Activated CD4-positive, alpha-beta T cell treated with anti-CD3 and anti-CD28 coated beads for 1 hour (primary cell): ENCODE measurements at places on chromosomes 3 and 15.

- no peak for DNase-seq
Observed at GRCh38 chr3:73294537-73294936, 233.1 kb downstream of the EBLN2 start.

GRCh38 chr3:66633402-66634381 lies 132.9 kb upstream of the LRIG1 start:
- DNase-seq, result no peak

- DNase-seq, result no peak
Observed at GRCh38 chr3:37499864-37500263, 325.5 kb upstream of the LRRFIP2 start.

- no peak for DNase-seq
Observed at GRCh38 chr3:27614592-27614991, 107.5 kb downstream of the EOMES start.

GRCh38 chr3:65245133-65246063 lies 557.6 kb upstream of the ADAMTS9 start:
- no peak for DNase-seq

- no peak for DNase-seq
Observed at GRCh38 chr3:182633186-182633585, 160.1 kb upstream of the ATP11B start.

DNA sequence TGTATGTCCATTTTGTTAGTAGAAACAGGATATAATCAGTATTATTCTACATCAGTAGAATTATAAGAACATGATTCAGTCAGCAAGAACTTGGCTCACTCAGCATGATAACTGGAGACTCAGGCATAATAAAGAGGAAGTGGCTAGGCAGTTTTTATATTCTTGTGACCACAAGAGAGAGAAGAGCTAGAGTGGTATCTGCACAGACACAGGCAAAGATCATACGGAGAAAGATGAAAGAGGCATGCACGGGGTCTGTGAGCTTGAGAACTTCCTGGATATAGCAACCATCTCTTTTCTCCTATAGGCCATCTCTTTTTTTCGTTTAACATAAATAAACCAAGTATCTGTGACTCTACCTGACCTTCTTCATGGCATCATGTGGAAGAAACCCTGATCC lies 46.8 kb downstream of the MYO5A start:
- DNase-seq, result no peak

DNA sequence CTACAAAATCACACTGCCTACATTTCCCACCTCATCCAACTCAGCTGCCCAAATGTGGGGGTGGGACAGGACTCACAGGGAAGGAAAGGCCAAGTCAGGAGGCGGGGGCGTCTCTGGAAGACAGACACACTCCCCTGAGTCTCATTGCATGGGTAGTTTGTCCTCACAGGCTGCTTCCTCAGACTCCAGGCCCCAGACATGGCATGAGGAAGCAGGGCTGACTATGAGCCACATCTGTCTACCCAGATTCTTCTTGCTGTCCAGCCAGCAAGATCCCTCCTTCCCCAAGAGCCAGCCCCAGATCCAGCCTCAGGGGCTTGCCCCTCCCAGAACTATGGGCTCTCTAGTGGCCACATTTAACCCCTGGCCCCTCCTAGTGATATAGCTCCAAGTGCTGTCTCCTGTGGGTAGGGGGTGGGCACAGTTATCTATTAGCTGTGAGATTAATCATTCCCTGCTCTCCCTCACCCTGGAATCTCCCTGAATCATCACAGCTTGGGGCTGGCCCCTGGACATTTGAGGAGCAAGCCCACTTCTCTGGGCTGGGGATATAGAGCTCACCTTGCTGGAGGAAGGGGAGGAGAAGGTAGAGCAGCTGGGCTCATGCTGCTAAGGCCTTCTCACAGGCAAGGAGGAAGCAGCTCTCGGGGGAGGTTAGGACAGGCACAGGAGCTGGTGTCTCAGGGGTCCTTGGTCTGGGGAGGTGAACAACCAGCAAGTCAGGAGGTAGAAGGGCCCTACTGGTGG lies 2.1 kb upstream of the CCDC33 start:
- DNase-seq, result no peak

GRCh38 chr3:151567477-151567876 lies 106.6 kb upstream of the IGSF10 start:
- no peak for DNase-seq

DNA sequence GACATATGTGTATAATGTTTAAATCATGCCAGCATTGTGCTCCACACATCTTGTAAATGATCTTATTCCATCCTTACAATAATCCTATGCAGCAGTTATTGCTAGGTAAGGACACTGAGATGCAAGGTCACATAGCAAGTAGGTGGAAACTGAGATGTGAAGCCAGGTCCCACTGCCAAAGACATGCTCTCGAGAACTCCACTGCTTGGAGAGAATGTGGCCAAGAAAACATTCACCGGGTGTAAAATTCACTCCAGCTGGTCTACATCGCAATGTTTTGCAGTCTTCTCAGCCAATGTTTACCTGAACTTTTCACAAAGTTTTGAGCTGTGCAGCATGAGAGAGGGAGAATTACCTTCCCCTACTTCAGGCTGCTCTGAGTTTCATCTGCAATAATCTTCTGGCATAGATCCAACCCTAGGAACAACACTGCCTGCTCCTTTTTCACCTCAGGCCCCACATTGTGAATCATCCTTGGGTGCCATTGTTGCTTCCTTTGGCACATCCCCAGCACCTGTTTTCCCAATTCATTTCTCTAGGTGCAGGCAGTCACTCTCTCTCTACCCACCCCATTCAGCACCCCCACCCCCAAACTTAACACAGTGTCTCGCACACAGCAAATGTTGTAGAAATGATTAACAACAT lies 53.5 kb upstream of the PRTG start:
- no peak for DNase-seq

GRCh38 chr15:99253381-99254090 lies 2.3 kb downstream of the LRRC28 start:
- no peak for DNase-seq

GRCh38 chr15:64695561-64695992 lies 79.8 kb downstream of the RBPMS2 start:
- DNase-seq, result no peak

DNA sequence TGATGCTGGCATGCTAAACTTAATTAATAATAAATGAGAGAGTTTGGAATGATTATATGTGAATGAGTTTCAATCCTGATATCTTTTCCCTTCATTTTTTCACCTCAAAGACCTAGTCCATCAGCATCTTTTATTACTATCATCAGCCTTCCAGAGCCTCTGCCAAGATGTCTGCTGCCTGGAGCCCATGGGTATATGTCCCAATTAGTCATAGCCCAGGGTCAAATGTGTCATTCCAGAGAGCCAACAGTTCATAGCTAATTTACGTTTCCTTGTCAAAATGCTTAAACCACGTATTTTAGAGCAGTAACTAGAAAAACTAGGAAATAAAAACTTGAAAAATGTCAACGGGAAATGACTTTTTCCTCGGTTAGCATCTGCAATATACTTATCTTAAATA lies 457.9 kb downstream of the SI start:
- no peak for DNase-seq

- DNase-seq, result no peak
Observed at GRCh38 chr3:12227833-12228232, 61.0 kb upstream of the PPARG start.

DNA sequence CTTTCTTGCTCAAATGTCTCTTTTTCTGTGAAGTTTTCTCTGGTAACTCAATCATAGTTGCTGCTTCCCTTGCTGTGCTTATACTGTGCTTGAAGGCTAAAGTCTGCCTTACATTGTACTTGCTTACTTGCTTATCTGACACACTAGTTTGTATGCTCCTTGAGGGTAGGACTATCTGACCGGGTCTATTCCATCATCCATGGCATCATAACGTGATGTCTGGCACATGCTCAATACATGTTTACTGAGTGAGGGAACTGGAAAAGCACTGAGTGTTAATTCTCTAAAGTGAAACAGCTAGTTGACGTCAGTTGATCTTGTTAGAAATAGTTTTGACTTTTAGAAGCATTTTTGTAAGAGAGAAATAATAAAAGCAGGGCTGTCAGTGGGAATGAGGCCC lies 42.7 kb downstream of the MAP3K13 start:
- no peak for DNase-seq

DNA sequence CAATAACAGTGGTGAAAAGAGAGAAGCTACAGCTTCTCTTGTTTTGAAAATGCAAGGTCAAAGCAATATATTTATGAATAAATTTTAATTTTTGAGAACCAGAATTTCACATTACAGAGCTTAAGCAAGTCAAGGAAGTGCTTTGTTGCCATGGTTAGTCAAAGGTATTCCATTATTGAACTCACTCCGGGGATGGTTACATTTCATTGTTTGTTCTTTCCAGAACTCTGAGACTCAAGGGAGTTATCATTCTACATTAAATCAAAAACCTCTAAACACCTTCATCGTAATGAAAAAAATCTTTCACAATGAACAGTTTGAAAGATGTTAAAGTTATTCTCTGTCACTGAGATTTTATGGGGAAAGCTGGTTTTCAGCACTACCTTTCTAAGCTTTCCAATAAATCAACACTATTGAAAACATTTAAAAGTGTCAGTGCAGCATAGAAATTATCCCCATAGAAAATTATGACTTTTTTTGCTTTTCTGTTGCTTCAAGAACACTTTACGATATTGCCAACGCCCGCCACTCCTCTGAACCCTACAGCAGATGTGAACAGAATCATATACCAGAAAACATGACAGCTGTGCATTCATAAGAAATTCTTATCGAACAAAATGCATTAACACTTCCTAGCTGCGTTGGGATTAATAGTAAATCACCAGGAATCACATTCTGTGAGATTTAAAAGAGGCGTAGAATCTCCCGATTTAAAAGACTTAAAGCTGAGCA lies 83.0 kb downstream of the OTOL1 start:
- no peak for DNase-seq

GRCh38 chr3:16841041-16841753 lies 43.6 kb upstream of the PLCL2 start:
- no peak for DNase-seq

- DNase-seq, result no peak
Observed at GRCh38 chr3:77298417-77298816, 258.5 kb downstream of the ROBO2 start.

DNA sequence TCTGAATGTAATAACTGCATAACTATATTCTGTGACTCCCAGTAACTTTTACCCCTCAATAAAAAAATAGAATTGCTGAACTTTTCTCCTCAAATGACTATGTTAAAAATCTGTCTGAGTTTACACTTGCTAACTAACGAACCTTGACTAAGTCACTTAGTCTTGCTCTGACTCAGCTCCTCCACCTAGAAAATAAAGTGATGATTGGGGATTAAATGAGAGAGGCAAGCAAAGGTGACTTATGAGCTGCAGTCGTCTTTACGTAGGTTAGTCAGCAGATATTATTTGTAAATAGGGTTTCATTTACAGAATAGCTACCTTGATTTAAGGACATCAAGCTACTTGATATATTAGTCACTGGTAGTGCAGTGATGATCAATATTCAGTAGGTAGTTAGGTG lies 476.9 kb downstream of the MECOM start:
- no peak for DNase-seq

GRCh38 chr3:45665101-45665572 lies 24.1 kb upstream of the SACM1L start:
- peak; percentile 41 for DNase-seq

DNA sequence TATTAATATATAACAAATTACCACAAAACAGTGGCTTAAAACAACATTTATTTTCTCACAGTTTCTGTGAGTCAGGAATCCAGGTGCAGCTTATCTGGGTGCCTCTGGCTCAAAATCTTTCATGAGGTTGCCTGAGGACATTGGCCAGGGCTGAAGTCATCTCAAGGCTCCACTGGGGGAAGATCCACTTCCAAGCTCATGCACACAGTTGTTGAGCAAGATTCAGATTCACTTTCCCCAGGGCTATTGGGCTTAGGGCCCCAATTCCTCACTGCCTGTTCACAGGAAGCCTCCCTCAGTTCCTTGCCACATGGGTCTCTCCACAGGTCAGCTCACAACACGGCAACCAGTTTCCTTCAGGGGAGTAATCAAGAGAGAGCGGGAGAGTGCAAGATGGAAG lies 35.0 kb downstream of the RFTN1 start:
- DNase-seq, result no peak

DNA sequence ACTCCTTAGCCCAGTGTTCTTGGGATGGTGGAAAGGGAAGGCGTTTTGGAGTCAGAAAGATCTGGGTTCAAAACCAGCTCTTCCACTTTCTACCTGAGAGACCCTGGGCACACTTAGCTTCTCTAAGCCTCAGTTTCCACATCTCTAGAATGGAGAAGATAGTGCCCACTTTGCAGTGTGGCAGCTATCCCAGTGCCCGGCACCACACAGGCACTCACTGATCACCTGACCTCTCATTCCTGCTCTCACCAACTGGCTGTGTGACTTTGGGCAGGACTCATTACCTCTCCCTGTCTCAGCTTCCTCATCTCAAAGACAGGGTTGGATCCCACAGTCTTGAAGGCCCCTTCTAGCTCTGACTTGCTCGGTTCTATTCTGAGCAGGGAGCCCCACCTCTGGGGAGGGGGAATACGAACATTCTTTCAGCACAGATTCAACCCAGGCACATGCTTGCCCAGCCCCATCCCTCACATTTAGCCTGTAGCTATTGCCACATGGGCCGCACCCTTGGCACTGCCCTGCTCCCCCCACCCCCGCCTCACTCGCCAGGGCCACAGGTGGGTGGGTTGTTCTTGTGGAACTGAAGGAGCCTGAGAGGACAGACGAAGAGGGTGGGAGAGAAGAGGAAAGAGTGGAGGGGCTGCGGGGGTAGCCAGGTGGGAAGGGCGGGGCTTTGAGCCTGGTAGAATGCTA lies 39.2 kb downstream of the EPHB3 start:
- no peak for DNase-seq

GRCh38 chr3:142028243-142028777 lies 121.0 kb downstream of the TFDP2 start:
- DNase-seq, result no peak

DNA sequence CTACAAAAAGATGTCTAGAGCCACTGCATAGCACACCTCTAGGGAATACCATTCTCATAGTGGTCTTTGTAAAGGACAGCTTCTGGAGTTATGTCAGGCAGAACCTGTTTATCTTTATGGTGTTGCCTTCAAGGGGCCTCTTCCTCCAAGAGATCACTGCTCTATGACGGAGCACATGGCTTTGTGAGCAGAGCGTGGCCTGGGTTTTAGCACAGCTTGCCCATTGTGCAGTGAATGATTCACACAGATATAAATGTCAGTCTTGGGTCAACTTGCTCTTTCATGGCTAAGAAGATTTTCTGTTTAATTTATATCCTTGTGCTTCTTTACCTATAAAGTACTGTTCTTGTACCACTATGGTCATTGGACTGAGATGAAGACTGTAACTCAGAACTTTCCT lies 41.5 kb upstream of the RBMS3 start:
- no peak for DNase-seq

- no peak for DNase-seq
Observed at GRCh38 chr3:16357186-16358121, 92.4 kb downstream of the OXNAD1 start.

- DNase-seq, result no peak
Observed at GRCh38 chr3:172135820-172136219, 96.4 kb downstream of the FNDC3B start.
